ENCODE measurements at places on chromosomes 1 and 21. TPM values are rescaled to one million over a fixed set of nuclear protein-coding genes. Genes with fewer than 3 reads are reported as not detected.

Gene SMYD2
- 47.8 TPM for total RNA-seq

Gene S100A7A
- not detected for total RNA-seq

Gene TTC22
- total RNA-seq: 2.4 TPM

Gene CAMSAP2
- 30.4 TPM for total RNA-seq

Gene SEMA4A
- total RNA-seq: 3.7 TPM

Gene BRDT
- not detected for total RNA-seq

Gene LAMB3
- 10.7 TPM for total RNA-seq

Gene PTPN7
- not detected for total RNA-seq

- H3K27ac ChIP-seq: no peak overlapping the region
- peaks cover 12% of the 10 kb centered on the region for H3K4me1 ChIP-seq
- no peak for DNase-seq
- H3K4me3 ChIP-seq: no peak overlapping the region
These were observed 612.2 kb upstream of the USP24 start for GRCh38 chr1:55827350-55827749.

- peak overlapping the region; percentile 2 for H3K4me3 ChIP-seq
- no peak for DNase-seq
- H3K27me3 ChIP-seq: no peaks in the 10 kb centered on the region
These were observed 154.2 kb downstream of the EIF4G3 start for GRCh38 chr1:21022279-21023040.

- no peak overlapping the region for H3K27ac ChIP-seq
- DNase-seq: no peak
- H3K4me1 ChIP-seq: no peaks in the 10 kb centered on the region
- H3K27me3 ChIP-seq: no peaks in the 10 kb centered on the region
These were observed 11.7 kb downstream of the PYHIN1 start for GRCh38 chr1:158943059-158943458.

DNA sequence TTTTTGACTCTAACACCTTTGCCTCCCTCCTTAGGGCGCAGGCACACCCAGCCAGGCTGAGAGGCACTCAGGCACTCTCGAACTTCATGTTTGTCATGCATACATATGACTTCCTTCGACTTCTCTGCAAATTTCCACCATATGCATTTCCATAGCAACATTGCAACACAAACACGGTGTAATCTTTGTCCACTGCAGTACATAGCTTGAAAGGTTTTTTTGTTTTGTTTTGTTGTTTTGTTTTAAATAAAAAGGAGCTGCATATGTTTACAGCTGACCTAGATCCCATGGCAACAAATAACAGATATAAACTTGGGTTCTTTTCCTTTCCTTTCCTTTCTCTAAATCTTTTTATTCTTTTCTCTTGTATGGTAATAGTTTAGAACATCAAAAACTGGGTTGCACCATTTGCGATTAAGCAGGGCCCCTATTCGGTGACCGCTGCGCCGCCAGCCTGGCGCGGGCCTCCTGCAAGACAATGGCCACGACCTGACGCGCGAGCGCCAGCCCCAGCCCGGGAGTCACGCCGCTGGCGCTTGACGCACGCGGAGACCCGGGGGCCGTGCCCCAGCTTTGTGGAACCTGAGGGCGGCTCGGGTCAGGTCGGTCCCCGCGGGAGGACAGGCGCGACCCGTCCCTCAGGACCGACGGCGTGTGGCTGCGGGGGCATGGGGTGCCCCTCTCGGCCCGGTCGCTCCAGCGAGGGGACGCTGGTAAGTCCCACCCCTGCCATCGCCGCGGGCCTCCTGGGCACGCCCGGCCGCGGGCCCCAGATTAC lies 35.2 kb downstream of the CCN1 start:
- H3K4me3 ChIP-seq: no peak overlapping the region
- no peak overlapping the region for H3K27ac ChIP-seq
- peaks cover 3% of the 10 kb centered on the region for H3K36me3 ChIP-seq
- H3K4me1 ChIP-seq: peaks cover 12% of the 10 kb centered on the region

GRCh38 chr1:172360511-172360910 lies 60.0 kb upstream of the C1orf105 start:
- H3K27me3 ChIP-seq: no peaks in the 10 kb centered on the region
- no peak overlapping the region for H3K27ac ChIP-seq
- H3K4me3 ChIP-seq: peak overlapping the region; percentile 2
- peaks cover 45% of the 10 kb centered on the region for H3K4me1 ChIP-seq
- no peaks in the 10 kb centered on the region for H3K36me3 ChIP-seq

DNA sequence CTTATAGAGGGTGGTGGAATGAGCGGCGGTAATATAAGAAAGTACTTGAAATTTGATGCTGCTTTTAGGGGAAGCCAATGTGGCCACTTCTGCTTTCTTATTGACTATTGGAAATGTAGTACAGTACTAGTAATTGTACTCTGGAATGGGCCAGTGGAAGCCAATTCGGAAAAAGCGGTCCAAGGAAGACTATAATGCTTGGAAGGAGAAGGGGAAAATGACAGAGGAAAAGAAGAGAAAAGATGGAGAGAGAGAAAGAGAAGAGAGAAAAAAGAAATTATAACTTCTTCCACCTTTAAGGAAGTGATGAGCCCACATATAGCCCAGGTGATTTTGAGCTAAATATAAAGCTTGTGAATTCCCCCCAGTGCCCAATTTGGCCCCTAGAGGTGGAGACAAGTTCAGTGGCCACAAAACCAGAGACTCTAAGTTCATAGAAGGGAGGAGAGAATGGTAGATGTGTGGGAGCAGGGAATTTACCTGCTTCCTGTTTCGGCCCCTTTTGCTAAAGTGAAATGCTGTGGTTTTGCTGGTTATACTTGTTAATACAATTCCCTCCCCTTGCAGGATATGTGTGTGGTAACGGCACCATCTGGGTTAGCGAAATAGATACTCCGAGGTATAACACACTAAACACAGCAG lies 35.7 kb upstream of the DUSP10 start:
- H3K4me3 ChIP-seq: no peak overlapping the region
- no peak for DNase-seq
- H3K27ac ChIP-seq: no peak overlapping the region
- H3K36me3 ChIP-seq: no peaks in the 10 kb centered on the region

DNA sequence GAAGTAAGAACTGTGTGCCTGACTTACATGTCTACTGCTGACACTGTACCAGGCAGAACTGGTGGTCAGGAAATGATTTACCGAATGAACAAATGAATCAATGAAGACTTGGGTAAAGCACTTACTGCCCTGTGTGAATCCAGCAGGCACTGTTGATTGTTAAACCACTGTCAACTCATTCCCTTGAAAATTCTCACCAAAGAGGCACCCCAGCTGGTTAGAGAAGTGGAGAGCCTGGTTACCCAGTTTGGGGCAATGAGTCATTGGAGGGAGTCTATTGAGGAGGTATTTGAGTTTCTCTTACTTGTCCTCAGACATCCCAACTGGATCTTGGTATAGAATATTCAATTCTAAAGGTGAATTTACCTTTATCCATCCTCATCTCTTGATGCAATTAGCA lies 34.2 kb downstream of the JUN start:
- no peak overlapping the region for H3K4me3 ChIP-seq
- no peak overlapping the region for H3K27ac ChIP-seq
- no peaks in the 10 kb centered on the region for H3K36me3 ChIP-seq
- H3K4me1 ChIP-seq: peaks cover 29% of the 10 kb centered on the region
- peaks cover 25% of the 10 kb centered on the region for H3K27me3 ChIP-seq
- DNase-seq: no peak

DNA sequence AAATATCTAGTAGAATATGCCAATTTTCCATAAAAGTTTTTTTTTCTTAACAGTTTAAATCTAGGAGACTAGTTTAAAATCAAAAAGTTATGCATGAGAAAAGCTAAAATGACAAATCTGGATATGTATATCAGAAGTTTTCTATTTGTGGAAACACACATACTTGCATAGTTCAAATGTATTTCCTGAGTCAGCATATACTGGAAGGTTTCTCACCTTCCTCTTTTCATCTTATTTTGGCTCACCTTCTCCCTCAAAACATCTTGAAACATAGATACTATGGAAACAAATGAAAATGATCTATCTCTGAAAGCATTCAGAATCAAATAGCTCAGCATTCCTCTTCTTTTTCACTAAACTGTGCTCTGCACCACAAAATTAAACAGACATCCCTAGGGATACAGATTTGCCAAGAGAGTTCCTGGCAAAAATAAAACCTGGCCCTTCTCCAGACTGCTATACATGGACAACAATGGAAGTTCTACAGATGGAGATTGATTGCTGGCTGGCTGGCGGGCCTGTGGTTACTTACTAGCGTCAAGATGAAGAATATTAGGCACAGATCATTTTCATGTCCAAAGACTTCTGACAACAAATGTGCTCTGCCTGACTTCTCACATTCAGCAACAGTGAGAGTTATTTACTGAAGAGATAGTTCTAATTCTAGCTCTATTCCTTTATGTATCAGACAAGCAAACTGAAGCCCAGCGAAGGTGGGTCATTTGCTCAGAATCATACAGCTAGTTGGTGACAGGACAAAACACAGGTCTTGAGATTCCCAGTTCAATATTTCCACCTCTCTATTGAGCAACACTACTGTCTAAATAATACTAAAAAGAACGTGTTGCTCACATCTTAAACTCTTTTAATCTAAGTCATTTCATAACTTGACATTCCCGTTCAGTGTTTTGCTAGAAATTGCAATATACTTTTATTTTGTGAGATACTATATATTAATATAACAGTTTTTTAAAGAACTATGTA lies 26.6 kb downstream of the DIPK1A start:
- no peak overlapping the region for H3K27ac ChIP-seq
- no peak for DNase-seq
- no peaks in the 10 kb centered on the region for H3K27me3 ChIP-seq
- no peaks in the 10 kb centered on the region for H3K36me3 ChIP-seq
- H3K4me3 ChIP-seq: no peak overlapping the region
